Aorta (tissue), 5 donors: ENCODE measurements at places on chromosomes 7 and 10. TPM values are rescaled to one million over a fixed set of nuclear protein-coding genes. Genes with fewer than 3 reads are reported as not detected.
A peak's percentile ranks its signal among the peaks of the same experiment; 100 is the strongest.

GRCh38 chr7:241513-241912 lies 48.5 kb upstream of the FOXL3 start:
- no peak for DNase-seq

DNA sequence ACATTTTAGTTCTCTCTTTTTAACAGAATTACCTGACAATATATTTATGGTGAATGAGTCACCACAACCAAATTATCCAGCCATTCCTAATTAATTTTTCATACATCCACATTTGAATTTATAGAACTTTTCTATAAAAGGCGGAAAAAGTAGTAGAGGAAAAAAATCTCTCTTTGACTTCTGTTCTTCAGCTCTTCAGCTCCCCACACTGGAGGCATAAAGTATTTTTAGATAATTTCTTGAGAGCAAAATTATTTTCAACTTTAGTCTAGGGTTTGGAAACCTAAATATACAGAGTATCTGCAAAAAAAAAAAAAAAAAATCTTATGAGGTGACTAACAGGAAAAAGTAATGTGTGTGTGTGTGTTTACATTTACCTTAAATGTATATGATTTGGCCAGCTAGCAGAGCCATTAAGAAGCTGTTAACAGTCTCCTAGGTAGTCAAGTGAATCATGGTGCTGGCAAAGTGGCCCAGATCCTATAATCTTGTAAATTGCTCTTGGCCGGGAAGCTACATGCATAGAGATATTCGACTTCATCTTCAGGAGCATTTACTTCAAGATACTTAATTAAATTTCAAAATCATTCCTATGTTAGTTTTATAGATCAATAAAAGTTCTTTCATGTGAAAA lies 383.1 kb upstream of the STEAP1 start:
- DNase-seq: no peak

DNA sequence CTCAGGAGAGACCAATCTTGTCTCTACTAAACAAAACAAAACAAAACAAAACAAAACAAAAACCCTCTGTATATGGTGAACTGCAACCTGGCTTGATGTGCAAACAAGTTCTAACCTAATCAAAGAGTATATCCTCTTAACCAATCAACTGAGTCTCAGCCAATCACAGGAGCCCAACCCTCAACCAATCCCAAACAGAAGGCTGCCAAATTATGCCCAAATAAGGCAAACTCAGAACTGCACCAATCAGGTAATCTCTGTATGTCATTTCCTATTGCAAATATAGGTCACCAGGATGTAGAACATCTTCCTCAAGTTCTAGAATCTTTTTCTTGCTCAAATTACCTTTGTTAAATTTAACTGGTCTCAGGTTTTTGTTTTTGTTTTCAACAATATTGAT lies 5.2 kb downstream of the FAM133B start:
- no peak for DNase-seq

- no peak for DNase-seq
Observed at GRCh38 chr7:100080907-100081534, 502 bp downstream of the ZNF3 start.

DNA sequence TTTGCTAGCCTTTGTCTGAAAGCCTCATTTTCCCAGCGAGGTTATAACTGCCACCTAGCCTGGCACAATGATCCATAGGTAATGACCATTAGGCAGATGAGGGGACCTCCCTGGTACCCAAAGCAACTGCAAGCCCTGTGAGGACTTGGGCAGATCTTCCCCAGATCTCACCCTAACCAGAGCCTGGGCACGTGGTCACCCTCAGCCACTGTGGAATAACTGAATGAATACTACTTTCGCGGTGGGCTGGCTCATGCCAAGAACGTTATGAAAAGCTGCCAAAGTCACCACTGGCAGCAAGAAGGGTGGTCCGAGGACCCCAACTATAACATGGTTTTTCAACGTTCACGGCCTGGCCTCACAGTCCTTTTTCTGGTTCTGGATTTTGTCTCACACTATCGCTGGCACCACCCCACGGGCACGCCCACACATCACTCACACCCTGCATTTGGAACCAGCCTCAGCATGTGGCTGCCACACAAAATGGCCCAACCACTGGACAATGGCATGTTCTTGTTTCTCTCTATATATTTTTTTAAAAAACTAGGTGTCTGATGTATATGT lies 3.4 kb downstream of the PRKAG2 start:
- DNase-seq: peak; percentile 78

GRCh38 chr7:26560526-26561256 lies 269.0 kb downstream of the SNX10 start:
- no peak for DNase-seq

TFAM gene
- total RNA-seq: 20.0 TPM

MKI67 gene
- total RNA-seq: 4.2 TPM
